ENCODE measurements at places on chromosomes 1 and 21.
A peak's percentile ranks its signal among the peaks of the same experiment; 100 is the strongest.

GRCh38 chr1:30718636-30719405 lies 4.6 kb downstream of the MATN1 start:
- peak; percentile 93 for DNase-seq

DNA sequence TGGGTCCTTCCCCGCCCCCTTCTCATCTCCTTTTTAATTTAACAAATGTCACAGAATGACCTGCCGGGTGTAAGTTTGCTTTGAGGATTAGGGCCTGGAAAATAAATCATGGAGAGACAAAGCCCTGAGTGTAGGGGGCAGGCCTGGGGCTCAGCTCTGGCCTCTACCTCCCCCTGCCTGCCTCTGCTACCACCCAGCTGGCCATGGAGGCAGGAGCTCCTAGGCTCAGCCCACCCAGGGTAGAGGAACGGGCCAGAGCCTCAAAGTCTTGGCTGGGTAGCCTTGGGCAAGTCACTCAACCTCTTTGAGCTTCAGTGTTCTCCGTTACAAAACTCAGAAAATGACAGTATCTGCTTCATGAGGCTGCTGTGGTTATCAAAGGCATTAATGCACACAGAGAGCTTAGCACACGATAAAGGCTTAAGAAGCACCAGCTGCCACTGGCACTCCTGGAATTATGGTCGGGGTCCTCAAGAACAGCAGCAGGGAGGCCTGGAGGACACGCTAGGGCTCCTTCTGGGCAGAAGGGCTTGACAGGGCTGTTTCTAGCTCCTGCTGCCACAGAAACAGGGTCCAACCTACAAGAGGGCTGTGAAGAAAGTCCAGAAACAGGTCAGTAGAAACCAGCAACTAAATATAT lies 39.0 kb downstream of the LRP8 start:
- DNase-seq = no peak

GRCh38 chr1:246425139-246425794 lies 81.8 kb downstream of the SMYD3 start:
- no peak for DNase-seq

- DNase-seq = peak; percentile 43
Measured at GRCh38 chr1:150995896-150996295, 10.8 kb downstream of the MINDY1 start.

- no peak for DNase-seq
Measured at GRCh38 chr1:160520999-160521398, 2.1 kb downstream of the SLAMF6 start.

GRCh38 chr1:75014250-75014649 lies 119.9 kb upstream of the LHX8 start:
- DNase-seq = no peak

GRCh38 chr1:186178426-186179043 lies 196.5 kb downstream of the TPR start:
- DNase-seq = no peak

- DNase-seq = peak; percentile 86
Measured at GRCh38 chr1:10904396-10905358, 107.8 kb upstream of the TARDBP start.

DNA sequence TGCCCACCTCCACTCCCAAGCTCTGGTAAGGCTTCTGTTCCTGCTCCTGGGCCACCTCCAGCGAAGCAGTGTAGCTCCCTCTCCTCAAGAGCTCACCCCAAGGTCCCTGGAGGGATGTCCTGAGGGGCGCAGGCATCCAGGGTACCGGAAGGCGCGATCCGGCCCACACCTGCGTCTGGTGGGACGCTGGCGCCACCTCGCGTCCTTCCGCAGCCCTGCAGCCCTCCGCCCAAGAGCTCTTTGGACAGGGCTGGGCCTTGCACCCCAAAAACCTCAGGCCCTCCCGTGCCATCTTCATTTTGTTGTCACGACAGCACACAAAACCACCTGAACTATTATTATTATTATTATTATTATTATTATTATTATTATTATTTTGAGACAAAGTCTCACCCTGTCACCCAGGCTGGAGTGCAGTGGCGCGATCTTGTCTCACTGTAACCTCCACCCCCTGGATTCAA lies 49.2 kb upstream of the PAX7 start:
- peak; percentile 85 for DNase-seq

DNA sequence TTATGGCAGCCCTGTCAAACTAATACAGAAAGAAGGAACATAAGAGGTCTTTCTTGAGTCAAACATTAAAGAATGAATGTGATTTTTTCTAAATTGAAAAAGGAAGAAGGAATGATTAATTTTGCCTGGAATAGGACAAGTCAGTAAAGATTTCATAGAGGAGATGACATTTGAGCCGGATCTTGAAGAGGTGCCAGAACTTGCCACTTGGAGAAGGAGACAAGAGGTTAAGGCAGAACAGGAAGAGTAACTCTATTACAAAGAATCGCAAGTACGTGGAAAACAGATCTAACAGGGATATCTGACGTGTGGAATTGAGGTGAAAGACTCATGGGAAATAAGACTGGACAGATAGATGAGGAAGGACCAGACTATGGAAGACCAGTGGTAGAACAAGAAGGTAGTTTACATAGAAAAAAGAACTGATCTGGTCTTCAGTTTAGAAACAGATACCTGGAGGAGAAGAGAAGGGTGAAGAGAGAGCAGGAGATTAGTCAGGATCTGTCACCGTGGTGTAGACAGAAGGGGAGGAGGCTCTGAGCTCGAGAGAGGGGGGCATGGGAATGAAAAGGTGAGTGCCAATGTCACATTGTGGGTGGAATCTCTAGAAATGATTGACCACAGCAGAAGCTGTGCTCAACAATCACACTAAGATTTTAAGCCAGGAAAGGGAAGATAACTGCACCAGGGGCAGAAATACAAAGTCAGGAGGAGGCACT lies 32.5 kb downstream of the RHOU start:
- no peak for DNase-seq

- DNase-seq = no peak
Measured at GRCh38 chr1:240244968-240245628, 153.4 kb downstream of the FMN2 start.

- no peak for DNase-seq
Measured at GRCh38 chr1:81540216-81540615, 260.5 kb upstream of the ADGRL2 start.

GRCh38 chr1:14949270-14949835 lies 204.2 kb upstream of the TMEM51 start:
- DNase-seq = no peak

DNA sequence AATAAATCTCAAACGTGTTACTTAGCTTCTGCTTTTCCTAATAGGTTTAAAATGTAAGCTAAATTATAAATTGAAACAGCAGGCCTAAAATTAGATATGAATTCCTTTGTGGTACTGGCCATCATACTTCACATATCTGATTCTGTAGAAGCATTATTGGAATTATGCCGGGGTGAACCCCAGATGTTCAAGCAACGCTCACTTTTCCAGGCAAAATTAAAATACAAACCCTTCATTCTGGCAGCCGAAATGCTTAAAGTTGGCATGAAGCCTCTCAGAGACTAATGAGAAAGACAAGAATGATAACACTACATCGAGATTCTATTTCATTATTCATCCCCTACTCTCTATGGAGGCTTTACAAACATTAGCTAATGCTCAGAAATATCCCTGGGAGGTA lies 1352.7 kb upstream of the ADGRL2 start:
- DNase-seq = no peak

DNA sequence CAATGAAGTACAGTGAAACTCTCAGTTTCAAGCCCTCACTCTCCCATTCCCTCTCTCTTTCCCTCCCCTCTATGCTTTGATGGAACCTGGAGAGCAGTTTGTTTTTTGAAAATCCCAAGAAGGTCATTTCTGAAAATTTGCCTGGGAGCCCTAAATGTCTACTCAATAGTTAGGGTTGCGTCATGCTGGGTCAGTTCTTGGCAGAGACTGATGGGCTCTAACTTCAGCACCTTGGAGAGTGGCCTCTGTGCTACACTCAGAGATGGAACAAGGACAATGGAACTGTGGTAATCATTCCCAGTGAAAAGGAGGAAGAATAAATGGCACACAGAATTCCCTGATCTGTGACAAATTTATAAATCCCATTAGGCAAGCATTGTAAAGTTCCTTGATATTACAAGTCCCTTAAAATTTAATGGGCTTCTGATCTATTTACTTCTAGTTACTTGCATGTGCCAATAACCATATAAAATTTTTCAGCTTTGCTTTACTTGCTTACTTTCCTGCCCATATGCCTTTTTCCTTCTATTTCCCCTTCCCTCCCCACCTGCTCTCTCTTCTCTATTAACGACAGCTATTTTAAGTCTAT lies 182.9 kb upstream of the KCND3 start:
- DNase-seq = no peak

All from SK-N-SH (cell line).